ENCODE measurements at places on chromosomes 12 and 14.

DNA sequence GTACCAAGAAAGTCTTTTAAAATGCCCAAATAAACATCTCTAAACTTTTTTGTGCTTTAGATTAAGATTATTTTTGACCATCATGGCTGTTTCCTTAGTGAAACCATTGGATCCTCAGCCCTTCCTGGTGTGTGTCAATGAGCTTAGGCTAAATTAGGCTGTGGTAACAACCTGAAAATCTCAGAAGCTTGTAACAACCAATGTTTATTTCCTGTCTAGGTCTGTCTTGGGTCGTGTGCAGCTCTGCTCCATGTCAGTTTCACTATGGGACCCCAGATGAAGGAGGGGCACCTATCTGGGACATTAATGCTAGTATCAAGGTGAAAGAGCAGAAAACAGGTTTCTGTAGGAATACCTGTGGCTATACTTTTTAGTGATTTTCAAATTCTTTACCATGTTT, 49.9 kb downstream of the KCNMB4 start:
- DNase-seq: no peak

DNA sequence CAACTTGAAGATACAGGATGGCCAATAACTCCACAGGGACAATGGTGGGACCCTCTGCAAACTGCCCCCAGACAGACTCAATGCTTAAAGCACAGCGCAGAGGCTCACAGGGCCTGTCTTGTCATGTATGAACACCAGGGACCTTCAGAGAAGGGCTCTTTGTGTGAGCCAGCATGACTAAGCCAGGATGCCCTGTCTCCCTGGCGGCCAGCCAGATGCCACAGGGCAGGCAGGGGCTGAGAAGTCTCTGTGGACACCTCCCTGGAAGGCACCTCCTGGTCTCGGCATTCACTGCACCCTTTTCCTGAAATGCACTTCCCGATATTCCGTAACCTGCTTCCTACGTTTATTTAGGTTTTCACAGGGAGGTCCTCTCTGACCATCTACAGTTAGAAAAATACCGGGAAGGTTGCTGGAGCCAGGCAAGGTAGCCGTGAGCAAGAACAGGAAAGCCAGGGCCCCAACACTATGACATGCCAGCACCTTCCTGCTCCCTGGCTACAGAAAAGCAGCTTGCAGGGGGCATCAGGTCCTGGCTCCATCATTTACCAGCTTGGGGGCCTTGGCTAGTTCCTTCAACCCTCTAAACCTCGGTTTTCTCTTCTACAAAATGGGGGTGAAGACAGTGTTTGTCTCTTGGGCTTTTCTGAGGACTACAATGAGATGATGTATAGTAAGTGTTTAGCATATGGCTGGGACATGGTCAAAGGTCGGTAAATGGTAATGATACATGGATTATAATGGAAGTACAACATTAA, 65.0 kb downstream of the PITPNM2 start:
- DNase-seq: no peak

GRCh38 chr14:103541709-103542604, 13.0 kb downstream of the TRMT61A start:
- no peak for DNase-seq

DNA sequence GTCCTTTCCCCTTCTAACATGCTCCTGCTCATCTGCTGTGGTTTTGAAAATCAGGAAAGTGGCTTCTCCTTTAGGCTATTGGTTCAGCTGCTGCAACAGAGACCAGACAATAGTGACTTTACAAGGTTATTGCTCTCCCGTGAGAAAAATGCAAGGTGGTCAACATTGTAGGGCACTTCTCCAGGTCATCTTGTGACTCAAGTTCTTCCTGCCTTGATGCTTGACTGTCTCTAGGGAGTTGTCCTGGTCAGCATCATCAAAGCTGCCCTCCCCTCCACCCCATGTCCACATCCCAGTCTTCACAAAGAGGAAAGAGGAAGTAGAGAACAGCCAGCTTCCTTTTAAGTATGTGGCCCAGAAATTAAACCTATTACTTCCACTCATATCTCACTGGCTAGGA, 3.9 kb upstream of the TMEM63C start:
- no peak for DNase-seq

GRCh38 chr12:34301251-34302130, 279.2 kb downstream of the ALG10 start:
- no peak for DNase-seq

GRCh38 chr12:93153321-93153720, 224.2 kb upstream of the EEA1 start:
- DNase-seq: no peak

- DNase-seq: no peak
These were observed 82.4 kb upstream of the RESF1 start for GRCh38 chr12:31876568-31877424.

GRCh38 chr12:111954969-111955368, 58.0 kb downstream of the TMEM116 start:
- DNase-seq: no peak

DNA sequence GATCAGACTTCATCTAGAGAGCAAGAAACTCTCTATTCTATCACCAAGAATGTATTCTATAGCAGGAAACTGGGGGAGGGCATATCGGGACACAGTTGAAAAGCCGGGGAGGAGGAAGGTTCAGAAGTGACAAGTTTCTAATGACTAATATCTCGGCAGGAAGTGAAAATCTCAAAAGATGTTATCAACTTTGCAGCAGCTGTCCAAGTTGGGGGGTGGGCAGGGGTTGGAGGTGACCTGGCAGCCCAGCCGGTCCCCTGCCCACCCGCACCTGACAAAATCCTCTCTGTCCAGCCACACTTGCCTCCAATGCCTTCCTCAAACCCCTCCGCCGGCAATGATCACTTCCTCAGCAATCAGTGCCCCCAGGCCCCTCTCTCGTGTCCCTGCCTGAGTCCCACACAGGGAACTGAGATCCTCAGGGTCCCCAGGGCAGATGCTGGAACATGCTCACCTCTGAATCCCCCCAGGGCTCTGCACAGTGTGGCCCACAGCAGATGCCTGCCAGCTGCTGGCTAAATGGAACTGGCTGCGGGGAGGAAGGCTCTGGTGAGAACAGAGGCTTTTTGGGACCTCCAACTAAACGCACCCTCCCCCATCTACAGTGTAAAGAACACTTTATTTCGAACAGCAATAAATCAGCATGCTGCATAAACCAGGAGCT, 43.9 kb downstream of the CCDC88C start:
- peak; percentile 55 for DNase-seq

GRCh38 chr14:73168691-73169090, 32.4 kb downstream of the PSEN1 start:
- DNase-seq: no peak

DNA sequence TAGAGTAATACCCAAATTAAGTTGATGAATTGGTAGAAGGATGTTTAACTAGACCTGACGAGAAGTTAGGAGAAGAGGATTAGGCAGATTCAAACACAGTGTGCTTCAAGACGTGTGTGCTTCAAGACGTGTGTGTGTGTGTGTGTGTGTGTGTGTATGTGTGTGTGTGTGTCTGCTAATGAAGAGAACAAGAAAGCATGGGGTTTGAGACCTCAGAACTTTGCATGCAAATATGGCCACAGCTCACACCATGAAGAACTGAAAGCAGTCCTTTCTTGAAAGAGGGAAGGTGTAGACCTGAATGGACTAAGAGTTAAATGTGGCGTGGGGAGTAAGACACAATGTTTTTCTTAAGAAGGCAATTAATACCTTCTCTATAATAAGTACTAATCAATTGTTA, 32.5 kb upstream of the SSPN start:
- DNase-seq: no peak

- DNase-seq: no peak
These were observed 17.5 kb downstream of the MTA1 start for GRCh38 chr14:105436891-105437722.

DNA sequence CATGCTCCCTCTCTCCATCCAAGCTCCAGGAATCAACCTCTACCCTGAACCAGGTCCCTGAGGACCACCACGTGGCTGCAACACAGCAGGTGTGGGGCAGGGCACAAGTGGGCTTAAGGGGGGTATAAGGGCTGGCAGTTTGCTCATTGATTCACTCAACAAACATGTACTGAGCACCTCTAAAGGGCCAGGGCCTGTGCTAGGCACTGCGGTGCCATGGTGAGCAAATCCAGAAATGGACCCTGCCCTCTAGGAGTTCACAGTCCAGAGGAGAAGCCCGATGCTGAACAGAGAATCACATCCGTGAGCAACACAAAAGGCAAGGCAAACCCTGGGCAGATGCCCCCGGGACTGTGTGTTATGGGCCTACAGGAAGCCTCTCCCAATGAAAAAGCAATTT, 6.5 kb upstream of the AQP2 start:
- DNase-seq: no peak

- DNase-seq: no peak
These were observed 17.6 kb downstream of the ANKRD9 start for GRCh38 chr14:102491786-102492530.

DNA sequence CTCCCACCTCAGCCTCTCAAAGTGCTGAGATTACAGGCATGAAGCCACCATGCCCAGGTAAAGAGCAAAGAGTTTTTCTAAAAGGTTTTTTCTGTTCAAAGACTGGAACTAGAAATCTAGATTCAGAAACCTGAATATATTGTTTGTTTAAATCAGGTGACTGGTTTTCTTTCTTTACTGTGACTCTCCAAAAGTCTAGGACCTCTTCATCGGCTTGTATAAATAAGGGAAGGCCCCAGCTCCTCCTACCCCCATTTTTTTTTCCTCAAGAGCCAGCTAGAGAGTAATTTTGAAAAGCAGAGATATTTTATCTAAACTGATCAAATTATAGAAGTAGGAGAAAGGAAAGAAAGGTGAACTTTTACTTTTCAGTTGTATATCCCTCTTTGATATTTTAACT, 48.0 kb downstream of the TMEM116 start:
- no peak for DNase-seq

- DNase-seq: peak; percentile 45
These were observed 3.8 kb downstream of the ENDOU start for GRCh38 chr12:47721431-47721973.

GRCh38 chr12:19261773-19262172, 132.2 kb downstream of the PLEKHA5 start:
- DNase-seq: no peak

GRCh38 chr12:119715268-119715620, 47.3 kb downstream of the PRKAB1 start:
- no peak for DNase-seq

DNA sequence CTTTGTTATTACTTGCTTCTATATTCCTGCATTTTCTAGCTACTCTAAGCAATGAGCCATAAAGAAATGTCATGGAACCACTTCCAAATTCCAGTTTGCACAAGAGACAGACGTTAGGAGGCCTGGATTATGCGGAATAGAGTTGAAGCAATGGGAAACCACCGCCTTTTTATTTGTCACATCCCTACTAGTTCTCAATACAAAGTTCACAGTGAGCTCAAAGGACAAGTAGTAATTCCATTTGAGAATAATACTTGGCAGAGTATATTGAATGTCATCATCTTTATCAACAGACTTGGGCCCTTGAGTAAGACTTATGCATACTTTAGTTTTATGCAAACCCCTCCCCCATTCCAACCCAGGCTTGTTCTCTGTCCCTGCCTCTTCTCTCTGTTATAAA, 3.7 kb upstream of the SLC15A5 start:
- no peak for DNase-seq

GRCh38 chr14:66483322-66483721, 2.8 kb upstream of the CCDC196 start:
- DNase-seq: no peak

GRCh38 chr12:111437816-111438454, 32.2 kb downstream of the SH2B3 start:
- no peak for DNase-seq

DNA sequence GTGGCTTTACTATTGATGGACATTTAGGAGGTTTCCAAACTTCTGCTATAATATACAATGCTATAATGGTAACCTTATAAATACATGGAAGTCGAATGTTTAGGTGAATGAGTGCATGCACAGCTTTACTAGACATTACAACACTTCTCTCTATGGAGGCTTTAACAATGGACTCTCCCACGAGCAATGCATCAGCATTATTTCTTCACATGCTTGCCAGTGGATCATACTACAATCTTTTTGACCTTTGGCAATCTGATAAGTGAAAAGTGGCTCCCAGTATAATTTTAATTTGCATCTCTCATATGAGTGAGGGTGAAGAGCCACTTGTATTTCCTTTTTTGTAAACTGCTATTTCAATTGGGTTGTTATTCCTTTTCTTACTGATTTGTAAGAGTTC, 18.2 kb downstream of the RDH12 start:
- DNase-seq: no peak

GRCh38 chr12:129305851-129306250, 452.6 kb downstream of the GLT1D1 start:
- no peak for DNase-seq

DNA sequence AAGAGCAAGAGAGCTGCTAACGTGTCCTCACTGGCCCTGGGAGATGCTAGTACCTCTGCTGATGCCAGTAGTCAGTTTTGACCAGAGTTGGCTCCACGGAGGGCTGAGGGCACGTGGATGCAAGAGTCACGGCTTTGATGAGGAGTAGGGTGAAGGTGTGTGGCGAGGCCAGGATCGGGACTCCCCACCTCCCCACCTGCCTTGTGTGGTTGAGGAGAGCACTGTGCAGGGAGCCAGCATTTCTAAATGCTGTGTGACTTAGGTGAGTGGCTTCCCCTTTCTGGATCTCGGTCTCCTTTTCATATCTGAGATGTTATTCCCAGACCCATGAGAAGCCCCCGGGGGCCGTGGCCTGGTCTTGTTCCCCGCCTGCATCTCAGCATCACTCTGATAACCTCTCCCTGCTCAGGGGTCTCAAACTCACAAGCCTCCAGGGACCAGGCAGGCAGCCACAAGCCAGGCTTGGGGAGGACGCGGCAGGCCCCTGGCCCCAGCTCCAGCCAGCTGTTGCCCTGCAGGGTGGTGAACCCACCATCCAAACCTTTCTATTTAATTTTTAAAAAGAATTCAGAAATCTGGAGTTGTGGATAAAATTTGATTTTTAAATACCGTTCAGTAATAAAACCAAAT, 32.1 kb downstream of the MVK start:
- no peak for DNase-seq

DNA sequence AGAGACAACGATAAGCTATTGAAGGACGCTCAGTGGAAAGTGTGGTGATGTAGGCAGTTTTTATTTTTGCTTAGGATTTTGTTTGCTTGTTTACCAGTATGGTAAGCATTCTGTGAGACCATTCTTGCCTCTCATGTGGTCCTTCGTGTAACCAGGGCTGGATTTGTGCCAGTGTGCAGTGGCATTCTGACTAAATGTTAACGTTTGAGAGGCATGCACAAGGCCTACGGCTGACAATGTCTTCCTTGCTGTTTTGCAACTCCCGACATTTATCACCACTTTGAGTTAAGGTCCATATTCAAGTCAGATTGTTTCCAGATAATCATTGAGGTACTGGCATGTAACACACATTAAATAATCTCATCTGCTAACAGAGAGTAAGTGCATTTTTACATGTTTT, 102.3 kb upstream of the BCAT1 start:
- peak; percentile 12 for DNase-seq

DNA sequence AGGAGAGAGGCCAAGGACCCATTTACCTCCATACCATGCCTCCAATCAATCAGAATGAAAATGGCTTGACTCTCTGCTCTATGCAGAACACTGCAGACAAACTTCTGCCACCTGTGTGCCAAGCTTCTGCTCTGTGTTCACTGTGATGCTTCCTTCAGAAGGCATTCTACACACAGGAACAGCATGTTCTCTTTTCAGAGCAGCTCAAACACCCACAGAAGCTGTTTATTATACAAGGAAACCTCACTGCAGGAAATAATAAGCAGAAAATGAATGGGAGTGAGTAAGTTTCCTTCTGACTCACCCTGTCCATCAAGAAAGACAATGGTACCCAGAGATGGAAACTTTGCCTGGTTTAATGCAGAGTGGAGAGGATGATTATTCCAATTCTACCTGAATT, 2.4 kb upstream of the ESR2 start:
- DNase-seq: no peak

- peak; percentile 16 for DNase-seq
These were observed 76.0 kb downstream of the VCPKMT start for GRCh38 chr14:50040401-50040775.

Measured in effector memory CD8-positive, alpha-beta T cell (primary cell).